ENCODE measurements at places on chromosomes 1 and 21.
A peak's percentile ranks its signal among the peaks of the same experiment; 100 is the strongest.

DNA sequence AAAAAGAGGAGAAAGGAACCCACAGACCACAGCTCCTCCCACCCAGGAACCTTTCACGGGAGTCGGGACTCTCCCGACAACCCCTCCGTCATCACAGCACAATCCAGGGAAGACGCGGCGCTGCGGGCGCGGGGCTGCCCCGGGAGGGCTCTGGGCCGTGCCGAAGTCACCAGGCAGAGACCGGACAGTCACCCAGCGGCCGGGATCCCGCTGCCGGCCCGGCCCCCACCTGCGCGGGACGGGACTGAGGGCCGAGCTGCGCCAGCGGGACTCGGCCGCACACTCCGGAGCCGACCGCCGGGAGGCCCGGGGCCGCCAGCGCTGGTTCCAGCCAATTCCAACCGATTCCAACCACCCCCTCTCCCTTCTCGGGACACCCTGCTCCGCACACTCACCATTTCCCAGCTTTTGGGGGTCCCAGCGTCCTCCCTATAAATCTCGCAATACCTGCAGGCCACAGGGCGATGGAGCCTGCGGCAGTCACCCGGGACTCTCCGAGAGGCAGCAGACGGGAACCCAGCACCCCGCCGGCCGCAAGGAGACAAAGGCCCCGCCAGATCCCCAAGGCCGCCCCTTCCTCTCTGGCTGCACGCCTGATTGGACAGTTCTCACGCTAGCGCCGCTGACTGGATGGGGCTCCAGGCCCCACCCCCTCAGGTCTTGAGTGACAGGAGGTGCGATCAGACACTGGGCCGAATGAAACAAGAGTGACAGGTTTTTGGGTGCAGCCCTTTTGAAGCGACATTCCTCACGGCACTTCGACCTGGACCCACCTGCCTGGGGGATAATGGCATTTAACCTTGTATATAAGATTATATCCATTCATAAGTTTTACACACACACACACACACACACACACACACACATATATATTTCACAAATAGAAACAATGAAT, at the start of gene ZNF695:
TSS of gene ZNF695 (minus strand) at position 547 of the 895 bp plus-strand sequence. CDS start at position 398, 149 bp downstream.
- DNase-seq, result peak; percentile 96

- no peak for DNase-seq
Measured at GRCh38 chr1:116159177-116159576, 48.0 kb downstream of the MAB21L3 start.

DNA sequence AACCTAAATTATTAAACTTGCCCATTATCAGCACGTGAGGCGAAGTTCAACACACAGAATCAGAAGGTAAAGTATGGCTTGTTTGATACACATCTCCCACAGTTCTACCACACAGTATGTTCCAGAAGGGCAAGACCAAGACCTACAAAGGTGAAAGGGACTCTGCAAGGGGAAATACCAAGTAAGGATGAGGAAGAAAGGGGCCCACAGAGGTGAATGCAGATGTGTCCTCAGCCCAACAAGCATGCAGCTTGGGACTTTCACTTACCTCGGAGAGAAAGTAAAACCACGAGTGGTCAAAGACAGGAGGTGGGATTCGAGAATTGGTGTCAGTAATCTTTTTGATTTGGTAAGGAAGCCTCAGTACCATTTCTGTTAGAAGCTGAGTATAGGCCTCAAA, 85.8 kb downstream of the UBR4 start:
- no peak for DNase-seq

- no peak for DNase-seq
Measured at GRCh38 chr1:17744666-17745478, 10.3 kb upstream of the ACTL8 start.

- no peak for DNase-seq
Measured at GRCh38 chr1:30414086-30414850, 309.1 kb downstream of the MATN1 start.

GRCh38 chr1:230976825-230977747, 1.6 kb downstream of the TTC13 start:
- DNase-seq, result no peak

GRCh38 chr1:62439652-62440371, 3.0 kb downstream of the USP1 start:
- DNase-seq, result peak; percentile 36

Measured in NCI-H1694 (cell line).